ENCODE measurements at places on chromosomes 12 and 14.

DNA sequence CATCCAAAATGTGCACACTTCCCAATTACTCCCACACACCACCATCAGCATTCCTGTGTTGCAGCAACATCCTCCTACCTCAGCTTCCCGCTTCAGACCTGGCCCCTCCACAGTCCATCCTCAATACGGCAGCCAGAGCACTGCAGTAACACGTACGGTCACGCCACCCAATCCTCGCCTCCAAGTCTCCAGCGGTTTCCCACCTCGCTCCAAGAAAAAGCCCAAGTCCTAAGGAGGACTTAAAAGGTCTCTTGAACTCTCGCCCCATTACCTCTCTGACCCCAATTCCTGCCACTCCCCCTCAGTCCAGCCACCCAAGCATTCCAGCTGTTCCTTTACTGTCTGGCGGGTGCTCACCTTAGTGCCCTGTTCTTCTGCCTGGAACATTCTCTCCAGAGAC lies 12.0 kb downstream of the FBXO21 start:
- DNase-seq: no peak

- no peak for DNase-seq
These were observed 25.3 kb upstream of the SPTLC2 start for GRCh38 chr14:77641534-77642341.

GRCh38 chr12:39959467-39959866 lies 146.4 kb downstream of the SLC2A13 start:
- no peak for DNase-seq

- no peak for DNase-seq
These were observed 142.2 kb downstream of the BMP4 start for GRCh38 chr14:53814392-53814791.

- DNase-seq: no peak
These were observed 77.5 kb upstream of the CPSF6 start for GRCh38 chr12:69161829-69162228.

- no peak for DNase-seq
These were observed 94.9 kb downstream of the DUSP16 start for GRCh38 chr12:12467688-12468261.

DNA sequence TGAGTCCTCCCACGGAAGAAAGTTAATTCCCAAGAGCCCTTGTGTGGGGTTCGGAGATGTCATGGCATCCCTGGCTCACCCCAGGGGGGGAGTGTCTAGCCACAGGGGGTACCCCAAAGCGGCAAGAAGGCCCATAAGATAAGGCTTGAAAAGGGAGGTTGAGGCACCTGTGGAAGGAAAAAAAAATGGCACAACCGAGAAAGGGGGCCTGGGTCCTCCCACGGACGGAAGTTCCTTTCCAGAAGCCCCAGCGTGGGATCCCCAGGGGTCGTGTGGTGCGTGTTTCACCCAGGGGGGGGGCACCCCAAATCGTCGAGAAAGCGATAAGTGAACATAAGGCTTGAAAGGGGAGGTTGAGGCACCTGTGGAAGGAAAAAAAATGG lies 266.7 kb downstream of the ALG10 start:
- no peak for DNase-seq

DNA sequence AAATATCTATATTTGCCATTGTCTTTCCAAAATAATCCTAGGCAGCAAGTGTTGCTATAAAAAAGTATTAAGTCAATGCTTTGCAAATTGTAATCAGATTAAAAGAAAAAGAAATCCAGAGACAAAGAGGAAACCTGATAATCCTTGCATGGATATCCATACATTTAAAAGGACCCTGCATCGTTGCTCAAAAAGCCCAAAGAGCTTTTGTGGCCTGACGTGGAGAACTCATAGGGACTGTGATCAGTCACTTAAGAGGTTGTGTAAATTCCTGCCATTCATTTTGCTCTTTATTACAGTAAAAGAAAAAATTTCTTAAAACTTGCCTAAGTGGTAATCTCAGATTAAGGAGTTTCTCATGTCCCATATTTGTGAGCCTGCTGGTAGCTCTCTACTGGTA lies 392.6 kb downstream of the C12orf75 start:
- DNase-seq: no peak

DNA sequence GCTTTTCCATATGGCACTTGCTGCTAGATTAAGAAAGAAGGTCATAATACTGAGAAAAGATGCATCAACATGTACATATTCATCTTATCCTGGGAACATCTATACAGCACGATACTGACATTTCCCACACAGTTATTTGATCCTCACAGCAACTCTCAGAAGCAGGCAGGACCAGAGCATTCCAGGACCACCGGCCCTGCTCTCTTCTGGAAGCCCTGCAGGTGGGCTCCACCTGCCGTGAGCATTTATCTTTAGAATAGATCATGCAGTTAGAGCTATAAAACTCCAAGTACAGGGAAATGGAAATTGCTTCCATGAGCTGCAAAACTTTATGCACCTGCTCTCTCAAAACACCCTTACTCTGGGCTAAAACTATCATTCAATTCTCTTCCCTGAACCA lies 5.5 kb upstream of the BDKRB1 start:
- DNase-seq: no peak

DNA sequence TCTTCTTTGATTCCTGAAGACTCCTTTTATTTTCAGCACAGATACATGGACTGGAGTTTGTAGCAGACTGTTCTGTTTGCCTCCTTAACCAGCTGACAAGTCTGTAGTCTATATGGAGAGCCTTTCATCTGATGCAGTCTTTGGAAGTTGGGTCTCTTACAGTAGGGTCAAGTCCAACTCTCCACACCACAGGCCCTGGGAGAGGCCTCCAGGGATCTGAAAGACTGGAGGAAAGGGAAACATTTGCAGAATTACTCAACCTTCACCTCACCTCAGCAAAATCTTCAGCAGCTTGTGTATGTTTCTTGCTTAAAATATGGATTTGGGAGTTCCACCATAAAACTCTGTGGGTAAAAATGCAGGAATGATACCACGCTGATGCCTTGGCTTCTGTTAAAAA lies 188.4 kb downstream of the MSRB3 start:
- no peak for DNase-seq

DNA sequence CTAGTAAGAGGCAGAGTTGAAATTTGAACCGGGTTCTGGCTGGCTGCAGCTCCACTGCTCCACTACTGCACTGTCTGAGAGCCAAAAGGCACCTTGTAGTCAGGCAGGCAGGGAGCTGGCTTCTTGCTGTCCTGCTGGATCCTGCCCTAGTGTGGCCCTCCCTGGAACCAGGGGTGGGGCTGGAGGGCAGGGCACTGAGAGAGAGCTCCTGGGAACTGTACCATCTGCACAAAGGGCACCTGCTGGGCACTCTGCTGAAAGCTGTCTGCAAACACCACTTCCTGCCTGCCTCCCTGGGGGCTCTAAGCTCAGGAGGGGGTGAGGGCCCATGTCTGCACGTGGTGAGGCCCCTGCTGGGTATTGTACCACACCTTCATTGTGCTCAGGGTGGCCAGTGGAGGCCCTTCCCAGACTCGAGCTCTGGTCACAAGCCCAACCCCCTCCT lies 19.0 kb upstream of the TCL1B start:
- no peak for DNase-seq

GRCh38 chr12:108822497-108823205 lies 34.7 kb downstream of the SSH1 start:
- no peak for DNase-seq

DNA sequence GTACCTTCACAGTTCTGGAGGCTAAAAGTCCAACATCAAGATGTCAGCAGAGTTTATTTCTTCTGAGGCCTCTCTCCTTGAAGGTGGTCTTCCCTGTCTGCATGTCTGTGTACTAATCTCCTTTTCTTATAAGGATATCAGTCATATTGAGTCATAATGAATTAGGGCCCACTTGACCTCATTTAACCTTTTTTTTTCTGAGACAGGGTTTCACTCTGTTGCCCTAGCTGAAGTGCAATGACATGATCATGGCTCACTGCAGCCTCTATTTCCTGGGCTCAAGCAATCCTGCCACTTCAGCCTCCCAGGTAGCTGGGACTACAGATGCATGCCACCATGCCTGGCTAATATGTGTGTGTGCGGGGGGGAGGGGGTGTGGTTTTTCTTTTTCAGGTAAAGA lies 41.7 kb downstream of the PPM1H start:
- no peak for DNase-seq

DNA sequence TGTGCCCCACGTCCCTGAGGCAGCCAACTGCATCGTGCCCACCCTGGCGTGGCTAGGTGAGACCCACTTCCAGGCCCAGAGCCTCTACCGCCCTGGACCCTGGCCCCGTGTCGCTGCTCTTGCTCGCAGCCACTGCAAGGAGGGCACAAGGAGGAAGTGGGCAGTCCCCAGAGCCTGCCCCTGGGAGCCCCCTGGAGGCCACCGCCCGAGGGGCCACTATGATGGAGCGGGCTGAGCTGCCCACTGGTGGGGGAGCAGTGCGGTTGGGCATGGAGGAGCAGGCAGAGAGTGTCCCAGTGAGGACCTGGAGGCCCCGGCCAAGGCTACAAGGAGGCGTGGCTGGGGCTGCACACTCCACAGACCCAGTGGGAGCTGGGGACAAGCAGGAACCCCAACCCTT lies 323.6 kb downstream of the PCNX1 start:
- no peak for DNase-seq

- no peak for DNase-seq
These were observed 82.1 kb downstream of the TSPAN8 start for GRCh38 chr12:71075743-71076142.

- peak; percentile 39 for DNase-seq
These were observed 124.4 kb downstream of the RPS29 start for GRCh38 chr14:49461529-49462401.

DNA sequence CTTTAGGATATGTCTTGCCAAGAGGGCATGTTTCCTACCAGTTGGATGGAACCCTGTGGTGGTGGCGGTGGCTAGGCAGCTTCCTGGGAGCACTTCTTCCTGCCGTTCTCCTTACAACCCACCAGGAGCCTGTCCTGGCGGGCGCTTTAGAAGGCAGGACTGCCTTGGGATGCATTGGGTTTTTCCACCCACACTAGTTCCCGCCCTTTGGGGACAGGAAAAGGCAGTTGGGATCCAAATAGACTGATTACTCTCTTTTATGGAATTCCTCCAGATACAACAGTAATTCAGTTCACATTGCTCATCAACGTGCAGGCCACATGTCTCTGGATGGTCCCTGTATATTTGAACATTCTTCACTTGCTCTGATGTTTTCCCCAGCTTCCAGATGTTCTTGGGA lies 305.7 kb upstream of the SSTR1 start:
- DNase-seq: no peak
